Glutamatergic neuron (in vitro differentiated cells): ENCODE measurements at places on chromosomes 6 and 20.
A peak's percentile ranks its signal among the peaks of the same experiment; 100 is the strongest.

GRCh38 chr6:157281570-157281969 is 41.7 kb downstream of the TMEM242 start:
- H3K27me3 ChIP-seq = peaks cover 2% of the 10 kb centered on the region
- H3K4me1 ChIP-seq = no peaks in the 10 kb centered on the region
- no peak for DNase-seq
- no peak overlapping the region for H3K4me3 ChIP-seq

- DNase-seq = peak; percentile 50
- H3K4me1 ChIP-seq = peaks cover 11% of the 10 kb centered on the region
- H3K27me3 ChIP-seq = peaks cover 47% of the 10 kb centered on the region
- no peaks in the 10 kb centered on the region for H3K36me3 ChIP-seq
These were observed 7.1 kb upstream of the NKX2-2 start for GRCh38 chr20:21520702-21521595.

GRCh38 chr6:53864781-53865180 is 70.0 kb downstream of the LRRC1 start:
- H3K4me3 ChIP-seq = no peak overlapping the region
- H3K27me3 ChIP-seq = no peaks in the 10 kb centered on the region

DNA sequence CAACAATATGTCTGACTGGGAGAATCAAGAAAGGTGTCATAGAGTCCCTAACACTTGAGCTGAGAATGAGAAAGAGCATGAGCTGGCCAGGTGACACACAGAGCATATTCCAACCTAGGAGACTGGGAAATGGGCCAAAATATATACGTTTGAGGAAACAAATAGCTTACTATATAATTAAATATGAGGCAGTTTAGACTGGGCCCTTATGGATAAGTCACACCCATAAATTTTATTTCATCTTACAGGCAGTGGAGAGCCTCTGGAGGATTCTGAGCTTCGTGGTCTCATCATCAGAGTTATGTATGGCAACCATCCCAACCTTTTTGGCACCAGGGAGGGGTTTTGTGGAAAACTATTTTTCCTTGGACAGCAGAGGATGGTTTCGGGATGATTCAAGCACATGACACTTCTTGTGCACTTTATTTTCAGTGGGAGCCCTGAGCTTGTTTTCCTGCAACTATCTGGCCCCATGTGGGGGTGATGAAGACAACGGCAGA is 12.9 kb upstream of the NQO2 start:
- no peaks in the 10 kb centered on the region for H3K36me3 ChIP-seq
- H3K4me3 ChIP-seq = peak overlapping the region; percentile 1
- H3K27ac ChIP-seq = peak overlapping the region; percentile 20
- DNase-seq = no peak
- H3K4me1 ChIP-seq = peaks cover 18% of the 10 kb centered on the region

GRCh38 chr6:167831281-167831828 is 4.6 kb downstream of the AFDN start:
- H3K4me3 ChIP-seq = peak overlapping the region; percentile 24
- peak overlapping the region; percentile 66 for H3K27ac ChIP-seq
- DNase-seq = no peak
- peaks cover 14% of the 10 kb centered on the region for H3K27me3 ChIP-seq

DNA sequence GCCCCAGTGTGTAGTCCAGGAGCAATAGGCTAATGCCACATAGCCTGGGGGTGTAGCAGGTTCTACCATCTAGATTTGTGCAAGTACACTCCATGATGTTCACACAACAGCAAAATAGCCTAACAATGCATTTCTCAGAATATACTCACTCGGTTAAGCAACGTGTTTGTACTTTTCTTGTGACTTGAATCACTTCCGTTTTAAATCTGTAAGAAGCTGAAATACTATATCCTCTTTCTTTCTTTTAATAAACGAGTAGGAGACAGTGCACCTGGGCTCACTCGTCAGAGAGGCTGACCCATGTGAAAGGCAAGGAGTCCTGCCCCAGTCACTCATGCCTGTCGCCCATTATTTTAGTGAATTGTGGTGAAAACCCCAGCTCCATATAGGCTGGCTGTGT is 201.6 kb downstream of the FOXA2 start:
- H3K4me1 ChIP-seq = no peaks in the 10 kb centered on the region
- no peaks in the 10 kb centered on the region for H3K27me3 ChIP-seq
- no peaks in the 10 kb centered on the region for H3K36me3 ChIP-seq
- no peak for DNase-seq

GRCh38 chr6:148343047-148343782 is 577 bp downstream of the SASH1 start:
- H3K36me3 ChIP-seq = no peaks in the 10 kb centered on the region
- H3K27ac ChIP-seq = no peak overlapping the region
- peak overlapping the region; percentile 81 for H3K4me3 ChIP-seq
- H3K27me3 ChIP-seq = peaks cover 12% of the 10 kb centered on the region
- peaks cover 3% of the 10 kb centered on the region for H3K4me1 ChIP-seq
